ENCODE measurements at places on chromosomes 1 and 21.
A peak's percentile ranks its signal among the peaks of the same experiment; 100 is the strongest.

DNA sequence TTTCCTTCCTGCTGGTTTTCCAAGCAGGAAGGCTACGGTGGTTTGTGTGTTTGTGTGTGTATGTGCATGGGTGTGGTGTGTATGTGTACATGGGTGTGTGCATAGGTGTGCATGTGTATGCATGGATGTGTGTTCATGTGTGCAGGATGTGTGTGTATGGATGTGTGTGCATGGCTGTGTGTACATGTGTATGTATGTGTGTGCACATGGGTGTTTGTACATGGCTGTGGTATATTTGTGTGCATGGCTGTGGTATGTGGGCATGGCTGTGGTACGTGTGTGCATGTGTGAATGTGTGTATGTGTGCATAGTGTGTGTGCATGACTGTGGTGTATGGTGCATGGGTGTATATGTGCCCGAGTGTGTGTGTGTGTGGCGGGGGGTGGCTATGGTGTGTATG is 12.3 kb downstream of the C1orf94 start:
- no peak for DNase-seq

DNA sequence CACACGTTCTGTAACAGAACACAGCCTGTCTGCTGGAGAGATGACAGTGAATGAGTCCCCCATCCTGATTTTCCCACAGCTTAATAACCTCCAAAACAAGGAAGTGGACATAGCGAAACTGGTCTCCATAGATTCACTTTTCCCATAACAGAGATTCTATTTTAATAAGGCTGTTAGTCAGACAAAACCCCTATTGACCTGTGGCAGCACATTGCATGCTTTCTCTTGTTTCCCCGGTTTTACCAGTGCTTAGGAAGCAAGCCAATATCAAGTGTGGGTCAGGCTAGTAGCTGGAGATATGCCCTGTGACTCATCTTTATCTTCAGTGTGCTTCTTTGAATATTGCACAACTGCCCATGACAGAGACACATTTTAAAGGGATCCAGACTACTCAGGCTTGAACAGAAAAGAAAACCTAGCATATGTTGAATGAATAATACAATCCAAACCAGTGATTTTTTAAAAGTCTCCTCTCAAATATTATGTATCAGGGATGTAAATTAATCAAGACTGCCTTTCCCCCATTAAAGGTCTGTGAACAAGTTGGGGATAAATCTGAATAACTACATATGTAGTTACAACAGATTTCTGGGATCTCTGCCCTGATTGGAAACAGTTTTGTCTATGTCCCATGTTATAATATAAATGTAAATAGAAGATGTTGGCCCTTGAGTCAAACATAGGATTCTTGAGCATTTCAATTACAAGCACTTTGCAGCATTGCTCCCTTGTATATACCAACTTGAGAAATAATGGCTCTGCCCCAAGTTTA is 11.9 kb upstream of the CLDN8 start:
- DNase-seq, result peak; percentile 66

GRCh38 chr1:73161418-73161817 is 879.1 kb upstream of the NEGR1 start:
- DNase-seq, result no peak

DNA sequence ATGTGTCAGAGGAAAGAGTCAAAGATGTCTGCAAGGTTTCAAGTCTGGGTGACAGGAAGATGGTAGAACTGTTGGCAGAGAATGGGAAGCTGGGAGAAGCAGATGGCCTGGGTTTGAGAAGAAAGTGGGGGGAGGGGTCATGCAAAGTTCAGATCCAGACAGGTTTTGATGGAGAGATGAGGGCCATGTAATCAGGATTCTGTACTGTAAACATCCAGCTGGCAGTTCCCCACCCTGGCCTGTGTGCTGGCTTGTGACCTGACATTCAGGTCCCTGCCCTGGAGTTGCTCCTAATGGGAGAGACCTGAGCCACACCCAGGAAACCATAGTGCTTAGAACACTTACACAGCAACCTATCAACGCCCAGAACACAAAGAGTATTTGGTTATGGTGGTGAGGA is 15.6 kb upstream of the ETV3 start:
- no peak for DNase-seq

DNA sequence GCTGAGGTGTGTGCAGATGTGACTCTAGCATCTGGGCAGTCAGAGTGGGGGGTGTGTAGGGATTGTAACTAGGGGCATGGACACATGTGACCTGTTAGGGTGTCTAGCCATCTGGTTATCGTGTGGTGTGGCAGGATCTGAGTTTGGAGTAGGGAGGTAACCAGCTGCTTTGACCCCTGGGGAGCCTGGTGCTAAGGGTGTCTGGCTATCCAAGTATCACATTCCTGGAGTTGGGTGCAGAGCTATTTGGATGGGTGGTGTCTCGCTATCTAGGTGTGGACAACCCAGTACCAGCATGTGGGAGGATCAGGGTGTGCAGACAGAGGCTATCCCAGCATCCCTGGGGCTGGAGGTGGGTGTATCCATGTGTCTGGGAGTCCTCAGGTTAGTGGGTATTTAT is 4.7 kb downstream of the PTPRU start:
- no peak for DNase-seq

- no peak for DNase-seq
These were observed 92.5 kb upstream of the FMN2 start for GRCh38 chr1:239999170-239999569.

DNA sequence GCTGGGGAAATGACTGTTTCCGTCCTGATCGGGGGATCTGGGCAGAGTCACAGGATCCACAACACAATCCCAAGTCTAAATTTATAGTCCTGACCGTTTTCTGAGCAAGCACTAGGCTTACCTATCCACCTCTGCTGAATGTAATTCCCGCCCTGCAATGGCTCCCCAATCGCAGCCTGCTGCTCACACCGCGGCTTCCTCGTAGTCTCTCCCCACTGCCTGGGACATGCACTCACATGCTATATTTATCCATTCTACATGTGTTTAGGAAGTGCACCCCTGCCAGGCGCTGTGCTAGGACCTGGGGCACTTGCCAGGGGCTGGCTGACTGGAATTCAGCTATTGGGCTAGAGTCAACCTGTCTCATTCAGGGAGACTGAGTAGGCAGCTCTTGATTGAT is 246.6 kb upstream of the CSF3R start:
- DNase-seq, result no peak

GRCh38 chr1:160124705-160125478 is 9.3 kb downstream of the ATP1A2 start:
- peak; percentile 45 for DNase-seq

DNA sequence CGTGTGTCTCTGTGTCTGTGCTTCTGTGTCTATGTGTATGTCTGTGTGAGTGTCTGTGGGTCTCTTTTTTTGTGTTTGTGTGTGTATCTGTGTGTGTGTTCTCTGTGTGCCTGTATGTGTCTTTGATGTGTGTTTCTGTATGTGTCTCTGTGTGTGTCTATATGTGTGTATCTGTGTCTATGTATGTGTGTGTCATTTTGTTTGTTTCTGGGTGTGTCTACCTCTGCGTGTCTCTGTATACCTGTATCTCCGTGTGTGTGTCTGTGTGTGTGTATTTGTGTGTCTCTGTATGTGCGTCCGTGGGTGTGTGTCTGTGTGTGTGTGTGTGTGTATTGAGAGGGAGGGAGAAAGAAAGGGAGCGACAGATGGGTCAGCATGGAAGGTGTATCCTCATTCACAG is 106.3 kb upstream of the TRABD2B start:
- no peak for DNase-seq
